ENCODE measurements at places on chromosomes 5 and 9.

DNA sequence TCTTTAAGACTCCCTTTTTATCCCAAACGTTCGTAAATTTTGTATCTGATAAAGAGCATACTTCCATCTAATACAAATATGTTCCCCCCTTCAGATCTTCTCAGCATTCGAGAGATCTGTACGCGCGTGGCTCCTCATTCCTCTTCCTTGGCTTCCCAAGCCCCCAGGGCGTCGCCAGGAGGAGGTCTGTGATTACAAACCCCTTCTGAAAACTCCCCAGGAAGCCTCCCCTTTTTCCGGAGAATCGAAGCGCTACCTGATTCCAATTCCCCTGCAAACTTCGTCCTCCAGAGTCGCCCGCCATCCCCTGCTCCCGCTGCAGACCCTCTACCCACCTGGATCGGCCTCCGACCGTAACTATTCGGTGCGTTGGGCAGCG, 19.9 kb downstream of the CDKN2A start:
- peak; percentile 76 for DNase-seq

- DNase-seq: no peak
These were observed 22.3 kb downstream of the LEAP2 start for GRCh38 chr5:132895719-132896305.

DNA sequence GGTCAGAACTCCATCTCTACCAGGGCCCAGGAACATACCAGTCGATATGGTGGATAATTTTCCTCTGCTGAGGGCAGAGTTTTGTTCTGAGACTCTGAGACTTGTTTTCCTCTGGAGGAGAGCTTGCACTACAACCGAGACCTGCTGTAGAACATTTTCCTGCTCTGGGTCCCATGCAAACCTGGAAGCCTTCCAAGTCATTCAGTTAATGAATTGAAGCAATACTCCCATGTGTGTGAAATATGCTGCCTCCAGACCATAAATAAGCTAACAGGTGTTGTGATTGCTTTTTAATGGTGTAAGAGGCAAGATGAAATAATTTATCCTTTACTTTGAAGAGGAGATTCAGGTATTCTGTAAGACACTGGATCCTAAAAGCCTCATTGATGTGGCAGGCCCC, 372.8 kb downstream of the TMEM167A start:
- no peak for DNase-seq

- DNase-seq: no peak
These were observed 78.2 kb downstream of the ANKRD55 start for GRCh38 chr5:56154732-56155484.

DNA sequence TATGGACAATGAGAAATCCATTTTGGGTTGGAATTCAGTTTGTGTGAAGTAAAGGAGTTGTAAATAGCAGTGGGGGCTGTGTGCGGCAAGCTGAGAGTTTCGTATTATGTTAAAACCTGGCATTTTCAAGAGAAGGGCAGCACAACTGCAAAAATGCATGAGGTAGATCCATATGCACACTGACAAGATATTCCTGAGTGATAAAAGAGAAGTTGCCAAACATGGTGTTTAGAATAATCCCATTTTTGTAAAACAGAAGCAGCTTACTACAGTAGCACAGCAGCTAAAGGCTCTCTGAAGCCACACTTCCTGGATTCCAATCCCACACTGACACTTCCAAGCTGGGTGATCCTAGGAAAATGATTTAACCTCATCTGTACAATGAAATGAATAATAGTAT, 11.2 kb downstream of the GLRA1 start:
- DNase-seq: no peak

- DNase-seq: peak; percentile 40
These were observed 12.4 kb downstream of the UBAP1 start for GRCh38 chr9:34190996-34191892.

GRCh38 chr9:119902611-119903010, 533.4 kb upstream of the BRINP1 start:
- DNase-seq: no peak

GRCh38 chr9:37675661-37676060, 24.9 kb downstream of the FRMPD1 start:
- DNase-seq: no peak

- DNase-seq: no peak
These were observed 3.1 kb downstream of the ANXA2R start for GRCh38 chr5:43036856-43037635.

DNA sequence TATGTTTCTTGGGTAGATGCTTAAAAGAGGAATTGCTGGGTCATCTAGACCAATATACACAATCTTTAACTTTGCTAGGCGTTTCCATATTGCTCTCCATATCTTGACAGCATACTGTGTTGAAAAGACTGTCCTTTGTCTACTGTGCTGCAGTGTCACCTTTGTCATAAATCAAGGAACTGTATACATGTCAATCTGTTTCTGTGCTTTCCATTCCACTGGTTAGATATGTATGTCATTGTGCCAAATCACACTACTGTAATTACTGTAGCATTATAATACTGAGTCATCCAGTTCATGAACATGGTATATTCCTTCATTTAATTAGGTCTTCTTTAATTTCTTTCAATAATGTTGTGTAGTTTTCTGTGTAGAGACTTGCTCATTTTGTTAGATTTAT, 149.7 kb upstream of the RASGRF2 start:
- no peak for DNase-seq

- DNase-seq: peak; percentile 41
These were observed 31.7 kb downstream of the GSN start for GRCh38 chr9:121299467-121300282.

GRCh38 chr9:131951905-131952304, 127.8 kb downstream of the MED27 start:
- DNase-seq: no peak

- DNase-seq: no peak
These were observed 193.6 kb upstream of the ANKRD55 start for GRCh38 chr5:56426693-56427092.

- peak; percentile 87 for DNase-seq
These were observed 65.3 kb upstream of the MYO10 start for GRCh38 chr5:17001428-17001827.

DNA sequence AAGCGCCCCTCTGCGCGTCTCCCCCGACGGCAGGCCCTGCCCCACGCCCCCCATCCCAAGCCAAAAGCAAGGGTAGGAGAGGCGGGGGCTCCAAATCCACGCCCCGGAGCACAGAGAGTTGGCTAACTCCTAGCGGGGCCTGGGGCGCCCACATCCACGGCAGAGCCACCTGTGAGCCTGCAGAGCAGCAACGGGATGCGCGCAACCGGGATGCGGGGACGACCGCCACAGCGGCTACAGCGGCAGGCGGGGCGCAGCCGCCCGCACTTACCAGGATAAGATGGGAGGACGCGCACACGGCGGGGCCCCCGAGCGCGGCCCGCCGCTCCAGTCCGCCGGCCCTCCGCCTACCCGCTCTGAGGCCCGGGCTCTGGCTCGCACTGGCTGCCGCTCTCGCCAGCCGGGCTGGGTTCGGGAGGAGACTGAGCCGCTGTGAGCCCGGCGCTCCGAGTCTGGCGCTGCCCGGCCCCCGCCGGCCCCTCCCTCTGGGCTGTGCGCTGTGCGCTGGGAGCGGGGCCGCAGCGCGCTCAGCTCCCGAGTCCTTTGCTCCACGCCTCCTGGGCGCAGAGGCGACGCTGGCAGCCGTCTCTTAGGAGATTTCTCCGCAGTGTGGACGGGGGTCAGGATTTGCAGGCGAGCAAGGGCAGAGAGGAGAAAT, at the start of gene SLC24A2:
Gene SLC24A2 (minus strand): TSS at position 424 of the 658 bp plus-strand sequence.
- DNase-seq: no peak

GRCh38 chr5:3004361-3005080, 253.0 kb upstream of the IRX2 start:
- DNase-seq: no peak

DNA sequence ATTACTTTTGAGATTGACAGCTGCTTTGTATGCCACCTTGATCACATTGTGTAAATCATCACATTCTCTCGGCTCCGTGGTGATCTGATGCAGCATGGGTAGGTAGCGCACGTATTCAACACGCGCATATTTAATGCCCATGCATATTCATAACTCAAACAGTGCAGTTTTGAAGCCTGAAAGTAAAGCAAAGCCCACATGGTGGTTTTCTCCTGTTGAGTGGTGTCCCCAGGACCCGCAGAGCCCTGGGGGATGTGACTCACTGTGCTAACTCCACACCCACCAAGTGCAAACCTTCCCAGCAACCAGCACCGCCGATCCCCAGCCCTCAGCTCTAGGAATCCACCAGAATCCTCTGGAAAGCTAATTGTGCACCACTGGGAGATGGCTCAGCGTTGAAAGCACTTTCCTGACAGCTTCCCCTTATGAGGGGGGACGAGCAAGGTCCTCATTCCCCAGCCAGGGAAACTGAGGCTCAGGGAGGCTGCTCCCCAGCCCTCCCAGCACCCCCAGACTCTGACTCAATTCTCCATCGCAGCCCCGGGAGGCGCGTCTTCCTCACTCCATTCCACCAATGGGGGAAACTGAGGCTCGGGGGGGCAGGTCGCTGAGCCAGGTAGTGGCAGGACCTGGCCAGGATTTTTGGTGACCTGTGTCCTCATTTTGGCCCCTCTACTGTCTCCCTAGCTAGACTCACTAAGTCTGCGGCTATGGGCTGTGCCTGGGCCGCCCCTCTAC, 46.4 kb downstream of the SARDH start:
- peak; percentile 83 for DNase-seq

DNA sequence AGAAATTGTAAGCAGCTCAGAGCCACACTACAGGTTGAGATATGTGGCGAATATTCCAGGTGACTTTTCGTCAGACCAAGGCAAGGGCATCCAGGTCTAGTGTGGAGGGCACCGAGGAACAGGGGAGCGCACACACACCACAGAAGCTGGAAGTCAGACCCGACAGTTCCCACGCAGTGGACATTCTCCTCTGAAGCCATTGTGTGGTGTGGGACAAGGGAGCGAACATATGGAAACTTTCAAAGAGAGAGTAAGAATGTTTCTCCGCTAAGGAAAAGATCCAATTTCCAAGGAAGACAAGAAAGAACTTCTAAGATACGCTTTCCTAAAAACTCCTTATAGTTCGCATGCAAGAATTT, 141.4 kb upstream of the OTULINL start:
- no peak for DNase-seq

DNA sequence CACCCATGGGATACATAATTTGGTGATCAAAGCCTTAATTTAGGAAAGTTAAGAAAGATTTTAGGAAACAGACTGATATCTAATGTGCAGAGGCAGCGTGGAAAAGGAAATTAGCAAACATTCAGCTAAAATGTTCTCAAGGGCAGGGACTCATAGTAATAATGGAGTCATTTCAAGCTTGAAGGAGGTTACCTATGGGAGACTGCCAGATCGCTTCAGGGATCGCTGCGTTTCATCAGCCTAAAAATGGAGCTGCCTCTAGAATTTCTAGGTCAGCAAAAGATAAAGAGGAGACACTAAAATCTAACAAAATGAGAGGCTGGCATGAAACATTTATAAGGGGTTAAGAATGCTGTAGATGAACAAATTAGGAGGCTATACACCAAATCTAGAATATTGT, 115.5 kb downstream of the APBA1 start:
- no peak for DNase-seq

- peak; percentile 92 for DNase-seq
These were observed 9.6 kb downstream of the NEK6 start for GRCh38 chr9:124267271-124267807.

DNA sequence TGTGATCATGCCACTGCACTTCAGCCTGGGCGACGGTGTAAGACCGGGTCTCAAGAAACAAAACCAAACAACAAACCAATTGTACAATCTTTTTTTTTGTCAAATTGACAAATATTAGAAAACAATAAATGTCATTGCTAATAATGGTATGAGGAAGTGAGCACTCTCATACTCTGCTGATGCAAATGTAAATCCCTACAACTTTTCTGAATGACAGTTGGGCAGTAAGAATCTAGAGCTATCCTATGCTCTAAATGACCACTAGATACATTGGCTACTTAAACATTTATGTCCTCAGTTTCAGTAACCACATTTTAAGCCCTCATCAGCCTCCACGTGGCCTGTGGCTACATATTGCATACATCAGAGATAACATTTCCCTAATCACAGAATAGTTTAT, 256.2 kb downstream of the FER start:
- DNase-seq: no peak

GRCh38 chr9:18776836-18777820, 255.9 kb downstream of the SAXO1 start:
- DNase-seq: no peak

- DNase-seq: peak; percentile 45
These were observed 732 bp downstream of the MARCHF11 start for GRCh38 chr5:16178745-16179372.

GRCh38 chr5:73856997-73857396, 231.0 kb downstream of the ARHGEF28 start:
- DNase-seq: no peak

DNA sequence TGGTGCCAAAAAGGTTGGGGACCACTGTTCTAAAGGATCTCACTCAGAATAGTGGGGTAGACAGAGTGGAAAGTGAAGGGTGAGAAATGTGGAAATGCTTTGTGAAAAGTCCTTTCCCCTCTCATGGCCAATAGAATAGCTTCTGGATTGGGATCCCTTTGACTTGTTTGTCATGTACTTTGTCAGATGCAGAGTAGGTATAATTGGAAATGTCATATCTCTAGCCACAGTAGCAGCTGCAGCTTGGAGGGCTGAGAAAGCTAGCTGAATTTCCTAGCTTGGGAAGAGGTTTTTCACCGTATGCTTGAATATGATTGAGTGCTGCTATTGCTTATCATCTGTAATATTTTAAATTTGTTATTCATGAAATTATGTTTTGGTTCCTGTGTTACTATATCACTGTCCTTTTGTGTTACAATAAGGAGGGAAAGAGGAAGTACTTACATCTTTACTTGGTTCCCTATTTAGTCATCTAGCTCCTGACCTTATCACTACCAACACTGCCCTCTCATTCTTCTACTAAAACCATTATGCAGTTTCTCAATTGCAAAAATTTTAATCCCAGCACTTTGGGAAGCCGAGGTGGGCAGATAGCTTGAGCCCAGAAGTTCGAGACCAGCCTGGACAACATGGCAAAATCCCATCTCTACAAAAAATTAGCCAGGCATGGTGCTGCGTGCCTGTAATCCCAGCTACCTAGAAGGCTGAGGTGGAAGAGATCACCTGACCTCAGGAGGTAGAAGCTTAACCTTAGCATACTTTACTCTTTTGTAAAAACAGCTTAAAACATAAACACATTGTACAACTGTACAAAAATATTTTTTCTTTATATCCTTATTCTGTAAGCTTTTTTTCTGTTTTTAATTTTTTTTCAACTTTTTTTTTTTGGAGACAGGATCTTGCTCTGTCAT, 12.4 kb downstream of the SLC30A5 start:
- DNase-seq: no peak

Data from ELR (cell line).